ENCODE measurements at places on chromosomes 13 and 19.

- peak; percentile 36 for DNase-seq
These were observed 92.9 kb upstream of the SGCG start for GRCh38 chr13:23087880-23088279.

- DNase-seq: no peak
These were observed 587 bp downstream of the S1PR4 start for GRCh38 chr19:3178973-3179738.

GRCh38 chr13:112531263-112531794 is 56.6 kb downstream of the TUBGCP3 start:
- DNase-seq: no peak

DNA sequence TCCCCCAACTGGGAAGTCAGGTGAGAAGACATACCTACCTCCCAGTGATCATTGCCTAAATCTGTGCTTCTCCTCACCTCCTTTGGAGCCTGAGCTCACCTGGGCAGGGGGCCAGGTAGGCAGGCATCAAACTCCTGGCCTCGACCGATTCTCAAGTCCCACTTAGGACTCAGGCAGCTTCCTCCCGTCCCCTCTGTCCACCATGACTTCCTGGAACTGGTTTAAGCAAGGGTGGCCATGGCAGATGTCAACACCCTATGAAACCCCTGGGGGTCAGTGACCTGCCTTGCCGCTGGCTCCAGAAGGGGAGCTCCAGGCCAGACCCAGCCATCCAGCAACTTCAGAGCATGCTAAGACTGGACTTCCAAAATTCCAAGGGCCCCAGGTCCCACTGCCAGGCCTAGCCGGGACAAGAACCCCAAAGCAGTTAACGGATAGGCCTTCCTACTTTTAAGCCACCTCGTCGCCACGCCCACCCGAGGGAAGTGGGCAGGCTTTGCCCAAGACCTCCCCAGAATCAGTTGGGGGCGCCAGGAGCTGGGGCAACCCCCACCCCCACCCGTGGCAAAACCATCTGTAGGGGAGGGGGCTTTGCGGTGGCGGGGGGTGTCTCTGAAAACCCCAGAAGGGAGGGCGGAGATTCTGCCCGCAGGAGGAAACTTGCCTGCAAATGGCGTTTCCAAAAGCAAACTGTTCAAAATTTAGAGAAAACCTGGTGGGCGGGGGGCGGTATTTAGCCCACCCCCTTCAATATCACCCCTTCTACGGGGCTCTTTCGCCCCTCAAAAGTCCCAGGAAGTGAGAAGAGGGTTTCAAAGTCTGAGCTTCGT is 657 bp downstream of the PLIN3 start:
- peak; percentile 64 for DNase-seq

- no peak for DNase-seq
These were observed 499.5 kb upstream of the GPC6 start for GRCh38 chr13:92727118-92727517.

- DNase-seq: no peak
These were observed 199.9 kb downstream of the LACC1 start for GRCh38 chr13:44079413-44080205.

- DNase-seq: peak; percentile 50
These were observed 685 bp downstream of the VWA8 start for GRCh38 chr13:41960211-41960636.

DNA sequence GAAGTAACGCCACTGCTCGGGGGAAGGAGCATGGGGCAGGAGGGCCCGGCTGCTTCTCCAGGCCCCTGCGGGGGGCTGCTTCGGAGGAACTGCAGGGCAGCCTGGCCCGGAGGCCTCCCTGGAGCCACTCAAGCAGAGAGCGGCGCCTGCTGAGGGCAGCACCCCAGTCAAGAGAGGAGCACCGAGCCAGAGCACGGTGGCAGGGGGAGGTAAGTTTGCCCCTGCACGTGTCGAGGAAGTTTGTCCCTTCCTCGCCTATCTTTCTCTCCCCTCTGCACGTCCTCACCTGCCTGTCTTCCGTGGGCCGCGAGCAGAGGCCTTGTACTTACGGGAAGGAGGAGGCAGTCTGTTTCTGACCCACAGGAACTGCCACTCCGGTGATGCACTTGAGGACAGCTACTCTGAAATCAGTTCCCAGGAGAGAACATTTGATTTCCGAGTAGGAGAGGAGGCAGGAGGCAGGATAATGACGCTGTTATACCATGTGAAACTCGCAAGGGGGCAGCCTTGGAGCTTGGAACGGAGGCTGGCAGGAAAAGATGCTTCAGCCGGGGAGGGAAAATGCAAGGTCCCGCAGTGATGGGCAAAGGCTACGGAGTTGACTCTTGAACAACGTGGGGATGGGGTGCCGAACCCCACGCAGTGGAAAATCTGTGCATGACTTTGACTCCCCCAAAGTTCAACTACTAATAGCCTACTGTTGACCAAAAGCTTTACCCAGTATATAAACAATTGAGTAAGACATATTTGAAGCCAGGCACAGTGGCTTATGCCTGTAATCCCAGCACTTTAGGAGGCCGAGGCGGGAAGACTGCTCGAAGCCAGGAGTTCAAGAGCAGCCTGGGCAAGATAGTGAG is 5.0 kb downstream of the FFAR1 start:
- DNase-seq: peak; percentile 68

GRCh38 chr19:3114018-3114726 is 20.0 kb downstream of the GNA11 start:
- DNase-seq: no peak

- DNase-seq: no peak
These were observed 30.4 kb upstream of the GRTP1 start for GRCh38 chr13:113394339-113394640.

- DNase-seq: no peak
These were observed 314.3 kb upstream of the ARGLU1 start for GRCh38 chr13:106882246-106882645.

DNA sequence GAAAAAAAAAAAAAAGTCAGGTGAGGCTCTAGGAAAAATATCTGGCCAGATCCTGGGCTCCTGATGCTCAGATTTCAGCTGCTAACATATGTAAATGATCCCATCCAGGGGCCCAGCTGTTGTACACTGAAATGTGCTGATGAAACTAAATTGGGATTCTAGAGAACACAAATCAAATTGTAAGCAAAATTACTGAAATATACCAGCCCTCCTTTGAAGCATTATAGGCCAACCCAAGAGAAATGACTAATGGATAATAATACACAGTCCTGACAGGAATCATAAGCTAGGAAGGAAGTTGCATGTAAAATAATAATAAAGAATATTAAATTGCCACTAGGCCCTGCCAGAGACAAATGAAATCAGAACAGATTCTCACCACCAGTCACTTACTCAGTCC is 17.8 kb downstream of the KCTD12 start:
- DNase-seq: no peak

DNA sequence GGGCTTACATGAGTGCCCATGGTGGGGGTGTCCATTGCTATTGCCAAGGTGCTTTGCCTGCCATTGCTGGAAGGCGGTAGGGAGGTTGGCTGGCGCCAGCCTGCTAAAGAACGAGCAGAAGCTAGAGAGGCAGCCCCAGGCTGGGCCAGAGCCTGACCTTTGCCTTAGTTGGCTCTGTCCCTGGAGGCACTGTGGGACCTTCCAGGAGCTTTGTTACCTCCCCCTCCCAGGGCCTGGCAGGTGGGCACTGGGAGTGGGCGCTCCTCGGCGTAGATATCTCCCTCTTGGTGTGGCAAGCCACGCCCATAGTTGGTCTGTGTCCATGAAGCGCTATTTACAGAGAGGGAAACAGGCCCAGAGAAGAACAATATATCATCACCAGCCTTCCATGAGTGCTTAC is 2.3 kb upstream of the SLC25A42 start:
- no peak for DNase-seq

GRCh38 chr13:54361460-54361859 is 1332.8 kb downstream of the OLFM4 start:
- DNase-seq: no peak

GRCh38 chr19:13401388-13401787 is 104.9 kb downstream of the CACNA1A start:
- peak; percentile 36 for DNase-seq

DNA sequence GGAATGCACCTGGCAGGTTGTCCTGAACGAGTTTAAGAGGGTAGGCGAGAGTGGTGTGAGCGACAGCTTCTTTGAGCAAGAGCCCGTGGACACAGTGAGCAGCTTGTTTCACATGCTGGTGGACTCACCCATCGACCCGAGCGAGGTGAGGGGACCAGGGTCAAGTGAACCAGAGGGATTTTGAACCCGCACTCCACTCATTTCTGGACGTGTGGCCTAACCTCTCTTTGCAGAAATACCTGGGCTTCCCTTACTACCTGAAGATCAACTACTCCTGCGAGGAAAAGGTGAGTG is 1.7 kb downstream of the CATSPERG start:
- DNase-seq: no peak

DNA sequence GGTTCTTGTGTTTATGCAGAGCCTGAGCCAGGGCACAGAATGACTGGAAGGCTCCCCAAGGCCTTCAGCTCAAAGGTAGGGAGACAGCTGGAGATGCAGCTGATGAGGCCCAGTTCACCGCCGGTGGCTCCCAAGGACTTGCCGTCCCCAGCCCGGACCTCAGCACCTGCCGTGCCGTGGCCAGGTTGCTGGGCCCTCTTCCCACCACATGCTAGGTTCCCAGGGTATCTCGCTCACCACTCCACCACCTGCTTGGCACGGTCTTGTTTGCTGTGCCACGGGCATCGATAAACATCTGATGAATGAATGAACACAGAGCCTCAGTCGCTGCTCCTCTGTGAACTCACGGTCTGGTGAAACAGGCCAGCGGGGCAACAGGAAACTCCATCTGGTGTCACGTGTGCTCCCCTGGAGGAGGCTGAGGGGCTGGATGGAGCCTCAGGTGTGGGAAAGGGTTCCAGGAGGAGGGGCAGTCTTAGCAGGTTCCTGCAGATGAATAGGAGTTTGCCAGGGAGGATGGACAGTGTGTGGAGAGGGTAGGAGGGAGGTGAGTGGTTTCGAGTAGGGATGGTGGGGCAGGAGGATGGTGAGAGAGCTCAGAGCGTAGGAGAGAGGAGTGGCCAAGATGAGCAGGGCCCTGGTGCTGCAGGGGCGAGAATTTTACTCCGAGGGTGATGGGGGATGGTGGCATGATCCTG is 3.6 kb upstream of the KLK14 start:
- DNase-seq: no peak

DNA sequence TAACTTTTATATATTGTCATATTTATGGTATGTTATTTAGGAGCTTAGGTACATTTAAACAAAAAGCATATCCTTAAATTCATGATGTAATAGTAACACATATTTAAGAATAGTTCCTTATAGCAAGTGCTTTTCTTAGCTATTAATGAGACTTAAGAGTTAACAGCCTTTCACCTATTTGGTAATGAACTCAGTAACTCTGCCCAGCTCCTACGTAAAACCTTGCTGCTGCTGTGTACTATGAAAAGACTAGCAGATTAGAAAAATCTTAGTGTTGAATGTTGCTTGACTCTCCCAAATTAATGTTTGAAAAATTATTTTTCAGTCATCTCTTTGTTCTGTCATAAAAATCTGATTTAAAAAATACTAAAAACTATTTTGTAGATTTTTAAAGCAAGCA is 6.9 kb downstream of the GPR180 start:
- DNase-seq: no peak

DNA sequence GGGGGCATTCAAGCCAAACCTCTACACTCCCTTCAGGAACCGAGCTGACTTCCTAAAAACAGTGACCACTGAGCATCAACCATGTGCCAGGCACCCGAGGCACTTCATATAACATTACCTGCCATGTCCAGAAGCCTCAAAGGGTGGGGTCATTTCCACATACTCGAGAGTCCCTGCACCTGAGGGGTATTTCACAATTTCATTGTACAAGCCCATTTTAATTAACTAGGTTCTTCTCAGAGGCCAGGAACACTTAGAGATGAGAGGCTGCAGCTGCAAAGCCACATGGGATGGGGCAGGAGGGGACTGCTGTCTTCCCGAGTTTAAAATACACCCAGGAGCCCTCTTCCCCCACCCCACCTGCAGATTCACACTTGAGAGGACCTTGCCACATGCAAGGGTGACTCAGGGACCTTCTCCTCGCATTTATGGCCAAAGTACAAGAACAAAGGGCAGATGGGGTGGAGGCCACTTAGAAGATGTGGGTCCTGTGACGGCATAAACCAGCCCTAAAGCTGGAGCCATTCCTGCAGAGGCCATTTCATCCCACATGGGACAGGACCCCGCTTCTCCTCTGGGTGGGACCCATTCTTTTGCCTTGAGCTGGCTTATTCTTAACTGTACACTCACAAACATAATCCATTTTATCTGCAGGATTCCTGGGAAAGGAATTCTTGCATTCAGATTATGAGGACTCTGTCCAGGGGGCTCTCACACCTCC is 43.9 kb downstream of the RAB20 start:
- no peak for DNase-seq

GRCh38 chr19:6228551-6229215 is 51.1 kb downstream of the MLLT1 start:
- DNase-seq: no peak

DNA sequence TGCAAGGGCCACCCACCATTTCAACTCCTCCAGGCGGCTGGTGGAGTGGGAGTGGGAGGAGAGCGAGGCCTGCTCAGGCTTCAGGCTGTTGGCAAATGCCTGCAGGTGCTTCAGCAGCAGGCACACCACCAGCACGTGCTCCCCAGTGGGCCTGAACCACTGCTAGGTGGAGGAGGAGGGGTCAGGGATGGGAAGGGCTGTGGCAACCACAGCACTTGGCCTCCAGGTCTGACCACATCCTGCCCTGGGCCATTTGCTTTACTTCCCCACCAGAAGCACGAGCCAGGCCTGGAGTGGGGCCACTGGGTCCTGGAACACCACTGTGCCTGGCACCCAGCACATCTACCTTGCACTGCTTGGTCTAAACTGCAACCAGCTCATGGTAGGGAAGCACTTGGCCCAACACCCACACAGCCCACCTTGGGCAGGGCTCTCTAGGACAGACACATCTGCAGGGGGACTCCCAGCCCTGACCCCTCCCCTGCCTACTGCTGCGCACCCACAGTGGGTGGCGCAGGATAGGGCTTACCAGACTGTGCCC is 26.2 kb downstream of the TUBA3C start:
- DNase-seq: no peak

DNA sequence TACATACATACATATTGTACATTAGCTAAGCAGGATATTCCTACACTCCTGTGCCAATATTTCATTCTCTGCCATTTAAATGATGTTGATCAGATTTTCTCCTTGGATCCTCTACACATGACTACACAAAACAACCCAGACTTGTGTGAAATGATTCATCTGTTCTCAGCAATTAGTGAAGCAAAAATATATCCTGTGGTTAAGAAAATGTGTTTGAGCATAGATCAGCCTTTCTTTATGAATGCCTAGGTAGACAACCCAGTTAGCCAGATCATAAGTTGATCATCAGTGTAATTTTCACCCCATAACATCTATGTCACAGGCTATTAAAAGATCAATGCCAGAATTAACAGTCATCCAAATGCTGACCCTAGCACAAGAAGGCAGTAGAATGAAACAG is 275.2 kb upstream of the EDNRB start:
- DNase-seq: peak; percentile 2

- DNase-seq: no peak
These were observed 1.3 kb downstream of the MED4 start for GRCh38 chr13:48093588-48093987.

DNA sequence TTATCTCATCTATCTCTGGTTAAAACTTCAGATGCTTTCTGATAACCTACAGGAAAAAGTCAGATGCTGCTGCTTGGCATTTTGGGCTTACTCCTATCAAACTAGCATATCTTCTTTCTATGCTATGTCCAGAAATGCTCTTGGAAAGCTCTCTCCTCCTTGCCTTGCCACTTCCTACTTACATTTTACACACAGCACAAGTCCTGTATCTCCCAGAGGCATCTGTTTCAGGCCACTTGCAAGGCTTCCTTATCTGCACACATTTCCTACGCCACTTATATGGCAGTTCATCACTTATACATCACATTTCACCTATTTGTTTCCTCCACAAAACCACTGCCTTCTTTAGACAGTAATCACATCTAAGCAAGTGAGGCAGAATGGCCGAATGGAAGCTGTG is 220.3 kb downstream of the DNAJC15 start:
- no peak for DNase-seq

All from EL (cell line).